Upper lobe of right lung (tissue), 1 donor: ENCODE measurements at places on chromosomes 6 and 20.

- no peak for DNase-seq
Observed at GRCh38 chr6:89321131-89321970, 6.3 kb upstream of the GABRR2 start.

DNA sequence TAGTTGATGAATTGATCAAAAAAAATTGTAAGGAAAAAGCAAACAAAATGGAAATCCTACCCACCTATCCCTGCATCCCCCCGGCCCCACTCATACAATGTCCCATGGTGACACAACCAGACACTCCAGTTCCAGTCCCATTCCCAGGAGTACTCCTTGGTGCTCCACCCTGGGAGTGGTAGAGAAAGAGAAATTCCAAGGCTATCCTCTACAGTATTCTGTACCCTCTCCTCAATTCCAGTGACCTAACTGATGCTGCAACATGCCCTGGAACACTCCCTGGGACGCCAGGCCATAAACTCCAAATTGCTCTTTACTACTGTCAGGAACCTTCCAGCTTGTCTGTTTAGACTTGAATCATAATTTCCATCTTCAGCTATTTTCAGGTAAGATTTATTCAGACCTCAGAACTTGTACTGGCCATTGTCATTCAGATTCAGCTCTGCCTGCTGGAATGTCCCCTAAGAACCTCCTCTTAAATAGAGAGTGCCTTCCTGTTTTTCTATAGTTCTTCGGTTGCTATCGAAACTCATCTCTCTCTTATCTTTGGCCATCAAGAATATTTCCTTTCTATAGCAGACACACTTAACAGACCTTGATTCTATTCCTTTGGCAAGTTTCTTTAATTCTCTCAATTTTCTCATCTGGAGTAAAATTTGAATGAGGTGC lies 8.7 kb downstream of the GPX6 start:
- no peak for DNase-seq

GRCh38 chr6:98485593-98485992 lies 348.8 kb upstream of the POU3F2 start:
- no peak for DNase-seq

GRCh38 chr6:134520181-134521115 lies 202.5 kb upstream of the SGK1 start:
- DNase-seq = no peak

GRCh38 chr6:7909323-7910276 lies 988 bp downstream of the TXNDC5 start:
- DNase-seq = peak; percentile 86

- DNase-seq = no peak
Observed at GRCh38 chr6:31057426-31058003, 47.2 kb downstream of the MUC22 start.

- no peak for DNase-seq
Observed at GRCh38 chr6:4301871-4302270, 166.5 kb upstream of the ECI2 start.

DNA sequence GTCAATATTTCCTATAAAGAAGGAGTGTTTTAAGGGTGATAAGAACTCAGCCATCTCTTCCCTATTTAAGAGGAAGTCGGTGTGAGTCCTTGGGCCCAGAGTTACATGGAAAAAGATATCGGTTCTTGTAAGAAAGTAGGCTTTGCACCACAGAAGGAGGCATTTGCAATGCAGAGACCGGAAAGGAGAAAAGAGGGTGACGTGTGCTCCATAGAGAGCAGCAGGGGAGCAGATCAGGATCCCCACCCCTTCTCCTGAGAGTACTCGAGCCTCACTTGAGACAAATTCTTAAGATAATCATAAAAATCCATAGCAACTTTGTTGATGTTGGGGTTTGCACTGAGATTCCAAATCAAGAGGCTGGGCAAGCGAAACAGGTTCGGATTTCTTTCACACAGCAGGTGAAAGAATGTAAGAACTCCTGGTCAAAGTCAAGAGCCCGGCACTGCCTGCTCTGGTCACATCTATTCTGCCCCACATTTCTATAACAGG lies 27.8 kb downstream of the FOXA2 start:
- DNase-seq = no peak

GRCh38 chr6:14533446-14533845 lies 415.9 kb downstream of the CD83 start:
- DNase-seq = no peak

- no peak for DNase-seq
Observed at GRCh38 chr6:31357886-31358285, 907 bp upstream of the HLA-B start.

DNA sequence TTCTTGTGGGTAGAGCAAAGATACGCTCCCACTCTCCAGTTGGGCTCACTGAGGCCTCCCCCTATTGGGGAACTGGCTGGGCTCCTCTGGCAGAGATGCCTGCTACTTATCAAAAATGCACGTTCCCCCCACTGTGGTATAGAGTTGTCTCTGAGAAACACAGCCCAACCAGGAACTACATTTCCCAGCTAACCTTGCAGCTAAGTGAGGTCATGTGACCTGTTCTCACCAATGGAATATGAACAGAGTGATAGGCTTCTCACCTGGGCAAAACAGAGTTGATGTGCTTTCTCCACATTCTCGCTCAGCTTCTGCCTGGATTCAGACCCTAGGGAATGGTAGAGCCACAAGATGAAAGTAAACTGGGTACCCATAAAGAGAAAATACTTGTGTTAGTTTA lies 49.1 kb upstream of the PTPRT start:
- no peak for DNase-seq

DNA sequence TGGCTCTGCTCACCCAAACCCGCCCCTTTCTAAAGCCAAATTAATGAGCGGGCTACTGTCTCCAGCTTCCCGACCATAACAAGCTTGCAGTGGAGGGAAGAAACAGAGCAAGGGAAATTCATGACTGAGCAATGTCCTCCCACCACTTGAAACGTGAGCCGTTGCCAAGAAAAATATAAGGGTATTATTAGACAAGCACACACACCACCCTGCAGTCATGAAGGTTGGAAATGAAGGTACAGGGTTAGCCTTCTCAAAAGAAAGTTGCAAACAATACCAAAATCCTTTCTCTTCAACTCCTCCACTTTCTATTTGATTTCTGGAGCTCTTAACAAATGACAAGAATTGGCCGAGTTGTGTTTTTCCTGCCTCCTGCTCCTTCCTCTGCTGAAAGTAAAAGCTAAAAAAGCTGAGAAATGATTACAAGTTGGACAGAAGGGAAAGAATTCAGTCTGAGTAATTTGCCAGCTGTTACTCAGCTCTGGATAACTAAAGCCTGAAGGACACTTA lies 151.1 kb upstream of the B3GAT2 start:
- no peak for DNase-seq

DNA sequence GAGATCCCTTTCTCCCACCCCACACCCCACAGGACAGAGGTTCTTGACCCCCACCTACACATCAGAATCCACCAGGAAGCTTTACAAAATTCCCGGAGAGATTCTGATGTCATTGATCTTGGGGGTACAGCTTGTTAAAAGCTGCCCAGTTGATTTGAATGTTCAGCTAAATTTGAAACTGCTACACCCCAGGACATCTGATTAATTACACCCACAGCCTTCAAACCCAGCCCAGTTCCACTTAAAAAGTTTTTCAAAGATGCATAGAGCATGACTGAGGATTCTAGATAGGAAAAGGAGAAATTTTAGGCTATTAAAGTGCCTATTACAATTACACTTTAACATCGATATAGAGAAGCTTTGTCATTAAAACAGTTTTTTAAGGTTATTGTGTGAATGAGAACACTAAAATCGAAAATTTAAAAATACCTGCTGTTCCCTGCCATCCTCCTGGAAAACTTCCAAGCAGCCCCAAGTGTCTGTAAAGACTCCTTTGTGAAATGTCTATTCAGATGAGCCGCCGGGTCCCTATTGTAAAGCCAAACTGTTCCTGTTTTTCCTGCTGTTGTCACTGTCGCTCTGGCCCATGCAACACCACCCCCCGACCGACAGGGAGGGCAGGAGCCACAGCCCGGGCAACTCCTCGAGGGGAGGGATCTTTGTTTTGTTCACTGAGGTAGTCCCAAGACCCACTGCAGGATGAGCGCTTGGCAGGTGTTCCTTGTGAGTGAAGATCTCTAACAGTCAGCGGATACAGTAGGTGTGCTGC lies 132.5 kb upstream of the PHACTR3 start:
- DNase-seq = no peak

GRCh38 chr6:13229205-13230085 lies 98.9 kb downstream of the TBC1D7 start:
- DNase-seq = no peak

DNA sequence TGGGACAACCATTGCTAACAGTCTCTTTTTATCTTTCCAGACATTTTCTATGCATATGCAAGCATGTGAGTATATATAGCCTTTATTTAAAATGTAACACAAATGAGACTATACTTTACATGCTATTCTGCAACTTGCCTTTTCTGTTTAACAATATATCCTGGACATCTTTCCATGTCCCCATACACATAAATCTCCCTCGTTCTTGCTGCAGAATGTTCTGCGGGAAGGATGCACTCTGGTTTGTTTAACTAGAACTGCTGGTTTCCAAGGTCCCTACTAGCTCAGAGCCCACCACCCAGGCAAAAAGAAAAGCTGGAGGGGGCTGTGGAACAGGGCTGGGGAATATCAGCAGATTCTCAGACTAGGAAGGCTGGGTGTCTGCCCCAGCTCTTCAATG lies 35.2 kb upstream of the CCDC167 start:
- no peak for DNase-seq

DNA sequence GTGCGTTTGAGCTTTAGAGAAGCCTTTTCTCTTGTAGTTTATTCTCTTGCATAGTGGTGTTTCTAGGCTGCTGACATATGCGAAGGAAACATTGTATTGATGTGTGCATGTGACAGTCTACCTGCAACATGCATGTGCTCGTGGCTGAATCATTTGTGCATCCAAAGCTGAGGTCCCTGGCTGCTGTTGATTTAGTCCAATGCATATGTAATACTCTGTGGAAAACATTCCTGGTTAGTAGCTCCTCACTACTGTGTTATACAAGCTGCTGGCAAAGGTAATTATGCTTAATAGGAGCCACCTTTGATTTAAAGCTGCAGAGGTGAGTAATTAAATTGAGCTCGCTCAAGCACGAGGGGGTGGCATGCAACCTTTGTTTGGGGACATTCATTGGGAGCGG lies 24.5 kb downstream of the TSHZ2 start:
- DNase-seq = no peak

DNA sequence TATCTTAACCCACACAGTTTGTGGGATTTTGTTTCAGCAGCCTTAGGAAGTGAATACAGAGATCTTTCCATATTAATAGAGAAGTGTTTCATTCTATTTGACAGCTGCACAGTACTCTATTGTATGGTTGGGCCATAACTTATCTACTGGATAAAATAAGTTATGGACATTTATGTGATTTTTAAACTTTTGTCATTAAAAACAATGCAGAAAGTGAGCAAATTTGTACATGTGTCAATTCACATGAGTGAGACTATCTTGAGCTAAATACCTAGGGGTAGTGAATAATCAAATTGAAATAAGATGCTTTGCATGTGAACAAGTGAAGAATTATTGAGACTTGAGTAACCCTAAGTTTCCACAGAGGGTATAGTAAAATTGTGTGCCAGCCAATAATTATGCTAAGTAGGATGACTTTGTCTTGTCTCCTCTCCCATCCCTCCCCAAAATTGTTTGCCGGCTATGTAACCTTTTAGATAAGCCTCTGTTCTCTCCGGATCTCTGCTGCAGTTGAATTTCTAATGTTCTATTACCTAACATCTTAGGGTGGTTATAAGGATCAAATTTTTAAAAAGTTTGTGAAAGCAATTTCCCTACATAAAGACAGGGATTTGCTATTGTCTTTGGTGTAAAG lies 33.3 kb upstream of the TPBG start:
- DNase-seq = no peak

DNA sequence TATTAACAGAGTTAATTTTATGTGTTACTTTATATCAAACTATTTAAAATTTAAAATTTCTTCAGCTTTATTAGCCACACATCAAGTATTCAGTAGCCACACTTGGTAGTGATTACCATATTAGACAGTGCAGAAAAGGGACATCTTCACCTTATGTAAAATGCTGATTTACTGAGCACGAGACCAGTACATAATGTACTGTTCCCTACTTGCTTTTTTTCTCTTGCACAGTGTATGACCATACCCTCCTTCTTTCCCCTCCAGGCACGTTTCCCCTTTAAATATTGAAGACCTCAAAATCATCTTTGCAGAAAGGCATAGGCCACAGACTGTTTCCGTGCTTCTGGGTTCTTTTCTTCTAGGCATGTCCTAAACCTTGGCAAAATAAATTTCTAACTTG lies 17.9 kb downstream of the DSTN start:
- DNase-seq = no peak
